ENCODE measurements at places on chromosomes 12 and 14.

DNA sequence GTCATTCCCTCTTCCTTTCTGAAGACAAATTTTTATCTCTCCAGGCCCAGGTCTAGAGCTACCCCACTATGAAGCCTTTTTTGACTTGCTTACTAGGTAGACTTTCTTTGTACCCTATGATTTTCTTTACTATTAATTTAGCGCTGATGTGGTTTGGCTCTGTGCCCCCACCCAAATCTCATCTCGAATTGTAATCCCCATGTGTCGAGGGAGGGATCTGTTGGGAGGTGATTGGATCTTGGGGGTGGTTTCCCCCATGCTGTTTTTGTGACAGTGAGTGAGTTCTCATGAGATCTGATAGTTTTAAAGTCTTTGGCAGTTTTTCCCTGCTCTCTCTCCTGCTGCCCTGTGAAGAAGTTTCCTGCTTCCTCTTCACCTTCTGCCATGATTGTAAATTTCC lies 118.1 kb downstream of the SLC38A1 start:
- DNase-seq: no peak

DNA sequence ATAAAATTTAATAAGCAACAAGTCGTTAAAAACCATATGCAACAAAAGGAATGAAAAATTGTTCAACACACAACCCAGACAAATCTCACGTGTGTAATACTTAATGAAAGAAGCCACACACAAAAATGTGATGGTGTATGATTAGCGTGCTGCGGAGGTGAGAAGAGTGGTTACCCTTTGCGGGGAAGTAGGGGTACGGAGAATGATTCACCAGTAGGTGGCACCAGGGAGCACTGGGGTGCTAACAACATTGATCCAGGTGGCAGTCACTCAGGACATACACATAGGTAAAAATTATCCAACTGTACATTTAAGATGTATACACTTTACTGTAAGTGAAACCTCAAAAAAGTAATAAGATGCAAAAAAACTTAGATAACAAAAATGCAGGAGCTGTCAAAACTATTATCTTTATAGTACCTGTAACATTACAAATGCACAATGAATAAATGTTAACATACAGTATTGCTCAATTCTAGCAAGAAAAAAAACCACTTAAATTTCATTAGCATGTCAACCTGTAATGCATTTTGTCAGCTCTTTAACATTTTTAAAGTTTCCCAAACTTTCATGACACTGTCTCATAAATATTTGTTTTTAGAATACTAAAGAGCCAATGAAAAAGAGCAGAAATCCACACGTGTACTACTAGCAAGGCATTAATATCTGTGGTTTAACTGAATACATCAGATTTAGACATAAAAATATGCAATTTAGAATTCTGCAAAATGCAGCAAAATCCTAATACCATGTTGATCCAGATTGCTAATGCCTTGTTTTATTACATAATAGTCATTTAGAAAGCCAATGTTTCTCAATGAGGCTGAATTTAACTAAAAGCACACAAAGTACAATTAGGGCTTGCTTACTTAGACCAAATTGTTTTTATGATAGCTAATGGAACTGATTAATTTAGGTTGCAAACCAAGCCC lies 46.7 kb downstream of the TMCC3 start:
- DNase-seq: no peak

DNA sequence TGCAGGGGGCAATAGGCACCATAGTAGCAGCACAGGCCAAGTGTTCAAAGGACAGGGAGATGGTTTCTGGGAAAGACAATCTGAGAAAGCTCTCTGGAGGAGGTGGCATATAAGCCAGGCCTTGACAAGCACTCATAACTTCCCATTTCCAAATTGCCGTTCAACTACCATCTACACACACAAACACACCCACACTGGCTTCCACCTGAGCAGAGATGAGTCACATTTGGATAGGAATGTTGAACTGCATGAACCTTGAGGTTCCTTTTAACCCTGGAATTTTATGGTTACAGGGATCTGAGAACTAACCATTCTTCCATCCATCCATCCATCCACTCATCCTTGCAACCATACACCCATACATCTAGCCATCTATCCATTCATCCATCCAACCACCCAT lies 86.6 kb downstream of the KSR2 start:
- DNase-seq: no peak

DNA sequence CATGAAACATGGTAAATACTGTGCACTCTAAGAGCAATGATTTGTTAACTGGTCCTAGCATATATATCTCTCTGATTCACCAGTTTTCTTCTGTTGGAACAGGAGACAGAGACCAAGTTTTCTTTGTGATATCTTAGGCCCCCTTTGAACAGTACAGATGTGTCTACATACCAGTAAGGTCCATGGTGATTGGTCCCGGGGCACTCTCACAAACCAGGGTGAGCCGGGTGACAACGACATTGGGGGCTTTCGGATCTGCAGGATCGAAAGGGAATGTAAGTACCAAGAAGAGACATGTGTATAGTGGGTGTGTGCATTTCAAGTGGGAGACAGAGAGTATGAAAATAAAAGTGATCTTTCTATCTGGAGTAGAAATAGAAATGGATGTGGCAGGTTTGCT lies 11.3 kb upstream of the ERP27 start:
- DNase-seq: no peak

DNA sequence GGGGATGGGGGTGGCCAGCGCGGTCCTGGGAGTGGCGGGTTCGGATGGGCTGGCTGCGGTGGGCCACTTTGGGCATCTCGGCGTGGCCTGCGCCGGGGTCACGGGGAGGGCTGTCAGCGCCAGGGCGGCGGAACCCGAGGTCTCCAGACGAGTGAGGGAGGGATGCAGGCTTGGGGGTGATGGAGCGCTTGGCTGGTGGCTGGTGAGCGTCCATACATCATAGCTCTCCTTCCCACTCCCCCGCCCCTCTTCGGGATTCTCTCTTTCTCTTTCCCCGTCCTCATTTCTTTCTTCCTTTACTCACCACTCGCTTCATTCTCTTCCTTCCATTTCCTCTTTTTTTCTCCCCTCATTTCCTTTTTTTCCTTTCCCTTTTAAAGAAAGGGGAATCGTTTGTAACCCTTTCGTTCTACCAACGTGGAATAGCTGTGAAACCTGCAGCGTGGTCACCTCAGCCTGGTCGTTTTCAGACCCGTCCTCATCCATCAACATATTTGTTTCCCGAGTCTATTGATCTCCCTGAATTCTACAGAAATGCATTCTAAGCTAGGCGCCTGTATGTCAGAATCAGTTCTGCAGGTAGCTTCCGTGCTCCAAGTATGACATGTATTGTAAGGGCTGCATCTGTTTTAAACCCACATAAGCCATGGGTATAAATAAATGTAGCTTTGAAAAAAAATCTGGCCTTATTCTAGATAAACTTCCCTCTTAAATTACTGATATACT lies 260.3 kb upstream of the E2F7 start:
- no peak for DNase-seq

DNA sequence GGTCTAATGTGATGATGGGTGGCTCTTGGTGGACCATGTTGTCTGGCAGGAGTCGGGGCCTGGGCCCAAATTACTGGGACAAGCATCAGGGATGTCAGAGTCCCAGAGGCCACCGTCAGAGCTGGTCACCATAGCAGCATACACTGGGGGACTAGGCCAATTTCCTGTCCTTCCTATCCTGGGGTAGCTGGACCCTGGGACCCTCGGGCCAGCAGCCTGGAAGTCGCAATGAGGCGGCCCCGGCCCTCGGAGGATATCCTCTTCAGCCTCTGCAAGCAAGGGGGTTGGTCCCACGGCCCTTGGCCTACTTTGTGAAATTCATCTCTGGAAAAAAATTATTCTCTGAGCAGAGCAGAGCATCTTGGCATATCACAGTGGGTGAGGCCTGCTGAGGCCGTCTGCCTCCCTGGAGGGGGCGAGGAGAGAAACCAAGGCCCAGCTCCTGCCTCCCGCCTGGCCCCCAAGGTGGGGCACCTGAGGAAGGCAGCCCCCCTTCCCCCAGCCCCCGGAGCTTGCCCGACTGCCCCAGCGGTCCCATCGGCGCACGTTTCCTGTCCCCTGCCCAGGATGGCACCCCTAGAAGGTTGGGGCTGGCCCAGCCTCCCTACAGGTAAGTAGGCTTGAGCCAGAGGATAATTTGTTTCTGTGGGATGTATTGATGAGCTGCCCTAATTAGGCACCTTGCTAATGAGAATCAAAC lies 135.0 kb upstream of the MYL2 start:
- DNase-seq: no peak

DNA sequence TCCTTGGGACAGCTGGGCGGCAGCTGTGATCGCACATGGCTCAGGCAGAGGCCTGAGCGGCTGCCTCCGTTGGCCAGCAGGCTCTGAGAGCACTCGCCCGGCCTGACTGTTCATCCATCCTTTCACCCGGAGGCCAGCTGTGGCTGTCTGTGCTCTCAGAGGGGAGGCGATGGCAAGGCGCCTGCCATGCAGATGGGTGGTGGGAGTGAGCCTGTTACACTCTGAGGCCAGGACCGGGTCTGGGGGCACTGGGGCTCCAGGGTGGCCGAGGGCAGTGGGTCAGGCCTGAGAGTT lies 292.3 kb downstream of the TMEM121 start:
- DNase-seq: no peak

GRCh38 chr12:130747867-130748740 lies 32.0 kb upstream of the RIMBP2 start:
- DNase-seq: peak; percentile 93

DNA sequence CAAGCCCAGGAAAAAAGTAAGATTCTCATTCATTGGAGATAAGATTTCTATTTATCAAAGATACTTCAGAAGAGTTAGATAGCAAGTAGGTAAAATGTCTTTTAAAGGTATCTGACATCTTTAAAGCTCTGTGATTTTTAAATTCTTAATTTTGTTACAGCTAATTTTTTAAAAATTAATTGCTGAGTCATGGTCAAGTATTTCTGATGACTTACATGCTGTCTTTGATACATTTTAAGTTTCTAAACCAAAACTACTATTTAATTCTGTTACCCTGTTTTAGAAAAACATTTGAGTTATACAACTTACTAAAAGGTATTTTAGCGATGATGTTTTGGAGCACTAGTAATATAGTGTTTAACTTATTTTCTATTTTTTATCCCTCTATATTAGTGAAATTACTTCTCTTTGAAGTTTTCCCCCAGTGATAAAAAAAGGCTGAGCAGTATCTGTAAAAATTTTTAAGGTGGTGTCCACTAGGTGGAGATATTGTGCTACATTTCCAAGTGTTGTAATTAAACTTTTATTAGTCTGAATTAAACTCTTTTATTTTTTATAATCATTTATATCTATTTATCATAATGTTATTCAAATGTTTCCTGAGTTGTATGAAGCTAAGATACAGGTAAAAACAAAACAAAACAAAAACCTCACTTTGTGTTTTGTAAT lies 11.5 kb downstream of the ALG10 start:
- DNase-seq: peak; percentile 5

DNA sequence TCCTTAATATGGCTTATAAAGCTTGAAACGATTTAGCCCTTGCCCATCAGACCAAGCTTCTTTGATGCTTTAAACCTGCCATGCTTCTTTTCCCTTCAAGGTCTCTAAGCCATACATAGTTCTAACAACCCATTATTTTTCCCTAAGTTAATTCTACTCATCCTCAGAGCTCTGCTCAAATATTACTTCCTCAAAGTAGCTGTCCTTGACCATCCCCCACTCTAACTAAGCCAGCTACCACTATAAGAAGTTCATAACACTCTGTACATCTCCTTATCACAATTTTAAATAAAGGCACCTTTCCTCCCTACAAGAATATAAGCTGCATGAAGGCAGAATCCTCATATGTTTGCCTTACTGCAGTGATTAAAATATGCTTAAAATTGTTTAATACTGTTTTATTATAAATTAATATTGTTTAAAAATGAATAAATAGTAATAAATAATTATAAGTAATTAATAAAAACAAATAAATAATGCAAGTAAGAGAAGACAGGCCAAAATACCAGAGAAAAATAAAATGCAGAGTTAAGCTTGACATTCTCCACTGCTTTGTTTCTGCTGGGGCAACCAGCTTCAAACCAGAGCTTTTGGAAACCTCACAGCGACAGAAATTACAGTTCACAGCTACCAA lies 76.8 kb downstream of the NUMB start:
- no peak for DNase-seq

DNA sequence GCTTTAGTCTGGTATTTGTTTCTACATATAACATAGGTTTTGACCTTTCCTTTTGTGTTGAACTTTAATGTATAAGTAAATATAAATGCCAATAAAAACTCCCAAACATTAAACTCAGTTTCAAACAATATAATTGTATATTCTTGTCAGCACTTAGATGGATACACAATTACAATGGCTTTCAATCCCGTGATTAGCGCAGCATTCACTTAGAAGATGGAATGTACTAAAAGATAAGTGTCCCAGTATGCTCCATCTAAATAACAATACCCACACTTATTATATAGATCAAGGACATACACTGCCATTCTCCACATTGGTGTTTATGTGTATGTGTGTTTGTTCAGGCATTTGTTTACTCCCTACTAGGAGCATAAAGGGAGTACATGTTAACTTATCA lies 193.1 kb downstream of the SOX5 start:
- no peak for DNase-seq

- no peak for DNase-seq
These were observed 83.6 kb upstream of the HECTD1 start for GRCh38 chr14:31291210-31291609.

- no peak for DNase-seq
These were observed 367.6 kb downstream of the SOX5 start for GRCh38 chr12:23581913-23582312.

DNA sequence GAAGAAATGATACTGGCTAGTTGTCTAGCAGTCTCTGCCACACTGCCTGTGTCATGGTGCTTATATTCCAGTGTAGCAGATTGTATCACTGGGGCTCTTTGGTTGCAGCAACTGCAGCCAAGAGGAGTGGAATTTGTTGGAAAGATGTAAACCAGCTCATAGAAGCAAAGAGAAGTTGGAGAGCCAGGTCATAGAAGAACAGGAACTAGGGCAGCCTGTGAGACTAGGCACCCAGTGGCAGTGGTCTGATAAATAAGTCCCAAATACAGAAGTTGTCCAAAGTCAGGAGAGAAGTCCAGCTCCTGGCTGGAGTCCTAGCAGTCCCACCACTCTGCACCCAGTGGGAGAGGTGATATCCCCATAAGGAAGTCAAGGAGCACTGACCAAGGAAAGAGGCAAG lies 172.5 kb upstream of the ARID2 start:
- DNase-seq: no peak

GRCh38 chr12:59858508-59859170 lies 262.8 kb downstream of the SLC16A7 start:
- no peak for DNase-seq
